Head of caudate nucleus (tissue), 42 donors: ENCODE measurements at places on chromosomes 3 and 15.

DNA sequence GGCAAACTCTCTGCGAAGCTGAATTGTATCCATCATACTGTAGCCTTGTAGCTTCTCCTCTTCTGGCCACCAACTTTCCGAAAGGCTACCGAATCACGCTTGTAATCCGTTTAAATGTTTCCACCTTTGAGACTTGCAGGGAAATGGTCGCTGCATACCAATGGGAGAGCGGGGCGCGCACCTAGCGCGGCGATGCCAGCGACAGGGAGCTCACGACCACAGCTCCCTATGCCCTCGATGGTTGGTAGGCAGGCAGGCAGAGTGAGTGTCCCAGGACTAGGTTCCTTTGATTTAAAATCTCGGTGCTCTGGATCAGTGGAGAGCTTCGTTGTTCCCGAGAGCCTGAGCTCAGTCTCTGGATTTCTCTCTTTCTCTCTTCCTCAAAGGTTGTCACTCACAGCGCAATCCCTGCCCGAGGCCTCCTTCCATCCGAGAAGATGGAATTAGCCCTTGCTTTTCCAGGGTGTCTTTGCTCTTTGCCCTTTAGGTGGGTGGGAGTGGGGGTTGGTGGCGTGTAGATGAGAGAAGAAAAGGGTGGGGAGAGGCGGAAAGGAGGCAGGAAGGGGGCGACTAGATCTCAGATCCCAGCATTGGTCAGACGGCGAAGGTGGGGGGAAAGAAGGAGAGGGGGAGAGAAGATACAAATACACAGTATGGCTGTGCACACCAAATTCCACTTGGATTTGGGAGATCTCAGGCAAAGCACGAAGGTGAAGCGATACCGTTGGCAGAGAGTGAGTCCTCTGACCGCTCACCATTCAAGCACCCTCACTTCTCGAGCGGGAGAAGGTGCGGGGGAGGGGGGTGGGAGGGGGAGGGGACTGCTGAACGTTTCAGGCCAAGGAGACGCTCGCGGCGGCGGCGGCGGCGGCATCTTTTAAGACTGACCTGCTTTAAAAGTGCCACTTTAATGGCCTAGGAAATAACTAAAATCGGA is at the start of gene SLITRK3:
Gene SLITRK3 (minus strand): TSS at position 745 of the 937 bp plus-strand sequence. CDS start 5,554 bp downstream, outside the sequence.
- peak; percentile 54 for DNase-seq

GRCh38 chr3:45332493-45332892 is 55.9 kb upstream of the LARS2 start:
- no peak for DNase-seq

GRCh38 chr15:99657996-99658395 is 75.2 kb downstream of the LYSMD4 start:
- no peak for DNase-seq

DNA sequence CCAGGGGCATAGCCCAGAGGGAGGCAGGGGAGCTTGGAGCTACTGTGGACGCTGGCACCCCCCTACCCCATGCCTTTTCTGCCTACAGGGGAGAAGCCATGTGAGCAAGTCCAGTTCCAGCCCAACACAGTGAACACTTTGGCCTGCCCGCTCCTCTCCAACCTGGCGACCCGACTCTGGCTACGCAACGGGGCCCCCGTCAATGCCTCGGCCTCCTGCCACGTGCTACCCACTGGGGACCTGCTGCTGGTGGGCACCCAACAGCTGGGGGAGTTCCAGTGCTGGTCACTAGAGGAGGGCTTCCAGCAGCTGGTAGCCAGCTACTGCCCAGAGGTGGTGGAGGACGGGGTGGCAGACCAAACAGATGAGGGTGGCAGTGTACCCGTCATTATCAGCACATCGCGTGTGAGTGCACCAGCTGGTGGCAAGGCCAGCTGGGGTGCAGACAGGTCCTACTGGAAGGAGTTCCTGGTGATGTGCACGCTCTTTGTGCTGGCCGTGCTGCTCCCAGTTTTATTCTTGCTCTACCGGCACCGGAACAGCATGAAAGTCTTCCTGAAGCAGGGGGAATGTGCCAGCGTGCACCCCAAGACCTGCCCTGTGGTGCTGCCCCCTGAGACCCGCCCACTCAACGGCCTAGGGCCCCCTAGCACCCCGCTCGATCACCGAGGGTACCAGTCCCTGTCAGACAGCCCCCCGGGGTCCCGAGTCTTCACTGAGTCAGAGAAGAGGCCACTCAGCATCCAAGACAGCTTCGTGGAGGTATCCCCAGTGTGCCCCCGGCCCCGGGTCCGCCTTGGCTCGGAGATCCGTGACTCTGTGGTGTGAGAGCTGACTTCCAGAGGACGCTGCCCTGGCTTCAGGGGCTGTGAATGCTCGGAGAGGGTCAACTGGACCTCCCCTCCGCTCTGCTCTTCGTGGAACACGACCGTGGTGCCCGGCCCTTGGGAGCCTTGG is 5.6 kb downstream of the CIB1 start:
- DNase-seq, result no peak

DNA sequence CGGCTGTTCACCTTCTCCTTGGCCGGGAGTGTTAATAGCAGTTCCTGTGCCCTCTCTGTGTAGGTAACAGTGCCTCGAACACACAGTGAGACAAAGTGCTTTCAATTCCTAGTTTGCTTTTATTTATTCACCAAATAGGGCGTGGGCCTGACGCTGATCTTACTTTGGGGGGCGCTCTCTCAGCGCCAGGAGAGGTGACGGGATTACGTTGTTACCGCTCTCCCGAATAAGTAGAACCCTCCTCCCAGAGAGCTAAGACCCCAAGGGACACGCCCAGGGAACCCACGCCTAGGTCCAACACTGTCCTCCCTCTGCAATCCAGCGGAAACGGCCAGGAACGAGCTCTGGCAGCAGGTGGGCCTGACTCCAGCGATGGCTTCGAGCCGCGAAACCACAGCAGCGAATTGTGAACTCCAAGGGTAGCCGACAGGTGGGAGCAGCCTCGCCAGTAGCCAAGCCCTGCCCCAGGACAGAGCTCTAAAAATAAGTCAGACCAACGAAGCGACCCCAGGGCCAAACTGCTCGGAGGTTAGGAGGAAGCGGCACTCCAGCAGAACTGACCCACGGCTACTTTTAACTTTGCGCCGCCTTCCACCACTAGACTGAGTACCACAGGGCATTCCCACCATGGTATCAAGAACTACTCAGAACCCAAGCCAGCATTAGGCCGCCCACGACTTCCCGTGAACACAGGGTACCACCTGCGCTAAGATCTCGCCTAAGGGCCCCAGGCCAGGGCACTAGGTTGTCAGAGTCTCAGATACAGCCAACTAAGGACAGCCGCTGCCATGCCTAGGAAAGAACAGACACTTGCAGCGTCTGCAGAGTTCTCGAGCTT is 1.6 kb upstream of the SIN3A start:
- DNase-seq, result peak; percentile 23

DNA sequence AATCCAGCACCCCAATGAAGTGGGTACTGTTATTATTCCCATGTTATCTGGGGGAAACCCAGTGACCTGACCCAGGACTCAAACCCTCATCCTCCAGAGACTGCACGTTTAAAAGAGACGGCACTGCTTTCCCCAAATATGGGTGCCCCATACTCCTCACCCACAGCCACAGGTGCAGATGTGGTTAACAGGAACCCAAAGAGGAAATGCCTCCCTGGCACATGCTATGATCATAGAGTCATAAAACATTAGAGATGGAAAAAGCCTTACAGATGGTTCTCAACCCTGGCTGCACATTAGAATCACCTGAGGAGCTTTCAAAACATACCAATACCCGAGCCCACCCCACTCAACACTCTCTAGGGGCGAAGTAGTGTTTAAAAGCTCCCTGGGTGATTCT is 111.5 kb downstream of the SEMA5B start:
- DNase-seq, result no peak

DNA sequence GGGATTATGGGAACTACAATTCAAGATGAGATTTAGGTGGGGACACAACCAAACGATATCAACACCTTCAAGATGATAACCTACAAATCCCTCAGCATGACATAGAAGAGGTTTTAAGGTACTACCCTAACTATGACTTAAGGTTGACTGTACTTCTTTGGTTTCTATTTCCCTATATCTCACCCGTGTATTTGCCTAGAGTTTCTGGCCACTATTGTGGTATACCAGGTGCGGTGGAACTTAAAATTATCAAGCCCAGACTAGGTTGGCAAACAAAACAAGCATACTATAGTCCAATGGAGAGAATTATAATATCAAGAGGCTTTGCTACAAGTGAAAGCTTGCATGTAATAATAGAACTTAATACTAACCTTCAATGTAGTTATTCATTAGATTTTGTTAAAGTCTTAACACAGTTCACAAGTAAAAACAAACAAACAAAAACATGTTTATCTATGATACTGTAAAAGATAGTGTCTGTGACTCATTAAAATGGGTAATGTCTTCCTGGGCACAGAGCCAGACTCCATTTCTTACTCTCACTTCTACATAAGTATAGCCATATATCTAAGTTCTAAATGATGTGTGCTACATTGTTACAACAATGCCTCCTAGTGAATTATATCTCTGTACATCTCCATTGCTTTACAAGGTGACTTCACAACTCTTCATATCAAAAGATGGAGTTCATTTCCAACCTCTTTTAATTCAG is 479.1 kb downstream of the ZBBX start:
- DNase-seq, result no peak

- DNase-seq, result no peak
Observed at GRCh38 chr3:15976524-15976923, 178.7 kb upstream of the ANKRD28 start.

DNA sequence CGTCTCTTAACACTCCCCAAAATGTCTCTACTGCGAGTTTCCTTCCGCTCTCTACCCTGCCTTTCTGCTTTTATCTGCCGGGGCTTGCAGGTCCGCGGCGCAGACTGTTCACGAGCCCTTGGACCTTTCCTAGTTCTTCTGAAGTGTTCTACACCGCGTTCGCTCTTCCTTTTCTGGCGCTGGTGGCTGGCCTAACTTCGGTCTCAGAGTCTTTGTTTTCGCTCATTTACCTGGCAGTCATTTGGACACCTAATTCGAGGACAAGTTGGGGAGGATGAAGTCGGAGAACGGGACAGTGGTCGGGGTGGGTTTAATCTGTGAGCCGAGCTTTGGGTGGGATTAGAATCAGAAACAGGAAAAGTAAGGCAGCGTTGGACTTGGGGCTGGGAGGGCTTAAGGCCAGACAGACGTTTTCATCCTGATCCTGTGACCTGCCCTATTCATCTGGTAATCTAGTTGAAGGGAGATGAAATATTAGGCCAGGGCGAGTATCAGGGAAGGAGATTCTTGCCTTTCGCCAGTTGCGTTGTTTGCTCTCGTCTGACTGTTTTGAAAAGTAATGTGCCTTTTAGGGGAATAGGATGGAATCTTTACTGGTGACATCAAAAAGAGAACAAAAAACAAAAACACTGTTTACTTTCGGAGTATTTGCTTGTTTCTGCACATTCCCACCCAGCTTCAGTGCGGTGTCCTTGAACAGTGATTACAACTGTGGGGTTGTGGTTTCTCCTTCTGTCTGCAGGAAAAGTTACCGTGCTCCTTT is 1.8 kb downstream of the DIPK2A start:
- DNase-seq, result peak; percentile 6

GRCh38 chr15:79431636-79432344 is at the start of gene MINAR1:
Gene MINAR1, plus strand, starts transcription at chr15:79432336. Its CDS starts 23,812 bp downstream, at chr15:79456148.
- no peak for DNase-seq

GRCh38 chr3:187932530-187932929 is 187.3 kb upstream of the BCL6 start:
- no peak for DNase-seq

GRCh38 chr15:60394689-60395097 is 3.1 kb downstream of the ANXA2 start:
- no peak for DNase-seq

GRCh38 chr3:197942956-197943556 is 6.9 kb upstream of the RPL35A start:
- no peak for DNase-seq
